ENCODE measurements at places on chromosomes 7 and 10.

DNA sequence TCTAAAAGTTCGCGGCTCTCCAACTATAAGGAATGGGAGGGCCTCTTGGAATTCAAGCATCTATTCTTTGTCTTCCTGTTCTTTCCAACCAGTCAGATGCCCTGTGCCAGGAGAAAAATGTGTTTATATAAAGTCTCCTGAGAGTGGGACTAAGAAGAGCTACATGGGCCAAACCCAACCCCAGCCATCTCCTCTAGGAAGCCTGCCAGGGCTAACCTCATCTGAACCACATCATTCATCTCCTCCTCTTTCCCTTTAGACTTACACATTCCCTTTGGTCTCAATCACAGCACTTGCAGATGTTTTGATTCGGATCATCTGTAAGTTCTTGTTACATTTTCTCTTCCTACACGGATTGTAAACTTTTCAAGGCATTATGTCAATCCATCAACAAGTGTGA lies 62.6 kb downstream of the DOCK4 start:
- no peak for DNase-seq

DNA sequence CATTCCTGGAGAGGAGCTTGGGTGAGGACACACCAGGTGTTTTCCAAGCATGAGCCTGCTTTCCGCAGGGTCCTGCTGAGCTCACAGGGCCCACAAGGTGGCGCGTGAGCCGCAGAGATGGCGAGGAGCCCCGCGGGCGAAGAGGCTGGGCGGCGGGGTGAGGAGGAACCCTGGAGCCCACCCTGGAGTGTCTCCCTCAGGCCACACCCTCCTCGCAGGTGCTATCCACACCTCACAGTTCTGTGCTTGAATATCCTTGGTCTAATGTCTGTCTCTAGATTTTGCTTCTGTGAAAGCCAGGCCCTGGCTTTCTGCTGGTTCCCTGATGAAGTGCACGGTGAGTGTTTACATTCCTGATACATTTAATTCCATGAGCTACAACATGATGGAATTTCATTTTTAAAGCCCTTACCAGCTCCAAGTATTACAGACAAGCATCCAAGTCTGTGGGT lies 433.6 kb downstream of the ACTR3B start:
- DNase-seq: peak; percentile 29

DNA sequence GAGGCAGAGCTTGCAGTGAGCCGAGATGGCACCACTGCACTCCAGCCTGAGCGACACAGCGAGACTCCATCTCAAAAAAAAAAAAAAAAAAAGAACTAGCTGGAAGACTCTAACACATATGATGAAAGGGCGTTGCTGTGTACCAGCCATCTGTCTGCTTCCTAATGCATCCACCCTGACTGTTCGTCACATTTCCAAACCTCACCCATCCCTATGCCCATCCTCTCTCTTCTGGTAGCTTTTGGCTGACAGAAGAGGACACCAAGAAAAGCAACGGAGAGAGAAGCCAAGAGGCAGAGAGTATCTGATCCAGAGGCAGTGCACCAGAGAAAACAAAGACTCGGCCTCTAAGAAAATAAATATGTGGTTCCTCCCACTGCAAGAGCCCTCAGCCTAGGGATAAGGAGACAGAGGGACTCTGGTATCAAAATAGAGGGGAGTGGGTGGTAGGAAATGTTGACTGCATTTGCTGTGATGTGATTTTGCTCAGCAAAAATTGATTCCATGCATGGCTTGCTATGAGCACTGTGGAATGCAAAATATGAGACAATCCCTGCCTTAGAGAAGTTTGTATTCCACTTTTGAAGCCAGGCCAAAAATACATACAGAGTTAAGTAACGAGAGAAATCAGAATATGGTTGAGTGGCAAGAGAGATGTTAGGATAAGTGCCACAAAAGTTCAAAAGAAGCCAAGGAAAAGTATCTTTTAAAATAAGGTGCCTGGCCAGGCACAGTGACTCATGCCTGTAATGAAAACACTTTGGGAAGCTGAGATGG lies 100.8 kb upstream of the STK17A start:
- DNase-seq: no peak

- DNase-seq: no peak
Observed at GRCh38 chr10:7475046-7475911, 64.4 kb upstream of the SFMBT2 start.

DNA sequence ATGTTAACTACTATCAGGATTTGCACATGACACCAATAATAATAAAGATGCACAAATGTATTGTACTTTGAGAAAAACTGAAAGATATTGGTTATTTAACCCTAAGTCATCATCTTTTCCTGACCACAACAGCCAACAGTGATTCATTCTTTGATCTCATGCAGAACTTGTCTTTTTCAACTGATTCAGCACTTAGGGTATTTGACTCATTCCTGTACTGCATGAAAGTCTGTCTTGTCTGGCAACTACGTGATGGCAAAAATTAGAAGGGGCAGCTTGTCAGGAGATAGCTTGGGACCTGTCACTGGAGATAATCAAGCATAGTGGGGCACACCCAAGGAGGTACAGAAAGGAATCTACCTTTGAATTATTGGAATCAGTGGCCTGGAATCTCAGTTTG lies 77.8 kb upstream of the LRRC17 start:
- DNase-seq: peak; percentile 34

GRCh38 chr10:13118784-13119410 lies 18.9 kb downstream of the OPTN start:
- DNase-seq: no peak

DNA sequence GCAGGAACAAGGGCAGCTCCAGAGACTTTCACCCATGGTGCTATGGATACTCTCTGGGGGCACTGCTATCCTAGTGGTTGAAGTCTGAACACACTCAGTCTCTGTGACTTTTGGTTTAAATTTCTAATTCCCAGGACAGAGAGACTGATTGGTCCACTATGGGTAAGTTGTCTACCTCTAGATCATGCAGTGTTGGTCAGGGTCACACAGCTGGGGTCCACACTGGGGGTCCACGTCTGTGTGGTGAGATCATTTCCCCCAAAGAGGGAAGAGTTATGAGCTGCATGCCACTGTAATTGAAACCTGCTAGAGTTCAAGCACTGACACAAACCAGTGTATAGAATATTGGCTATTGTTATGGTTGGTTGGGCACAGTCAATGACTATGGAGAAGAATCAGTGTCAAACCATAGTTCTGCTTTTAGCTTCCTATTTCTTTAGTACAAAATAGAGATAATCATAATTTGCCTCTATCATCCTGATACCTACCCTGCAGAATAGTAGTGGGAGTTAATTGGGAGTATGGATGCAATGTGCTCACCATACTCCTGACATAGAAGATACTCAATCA lies 101.6 kb downstream of the PRTFDC1 start:
- no peak for DNase-seq

DNA sequence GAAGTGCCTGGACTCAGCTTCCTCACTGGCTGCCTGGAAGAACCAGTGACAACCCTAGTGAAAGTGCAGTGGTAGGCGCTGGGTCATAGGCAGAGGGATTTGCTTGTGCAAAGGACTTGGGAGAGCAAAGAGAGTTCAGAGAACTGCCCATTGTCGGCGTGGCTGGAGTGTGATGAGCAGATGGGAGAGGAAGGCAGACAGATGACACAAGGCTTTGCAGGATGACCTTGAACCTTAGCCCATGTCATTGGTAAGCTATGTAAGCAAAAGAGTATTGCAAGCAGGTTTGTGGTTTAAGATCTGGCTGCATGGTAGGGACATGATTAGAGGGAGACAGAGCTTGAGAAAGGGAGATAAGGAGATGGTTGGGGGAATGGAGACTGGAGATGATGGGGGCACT lies 35.3 kb upstream of the NOBOX start:
- no peak for DNase-seq

DNA sequence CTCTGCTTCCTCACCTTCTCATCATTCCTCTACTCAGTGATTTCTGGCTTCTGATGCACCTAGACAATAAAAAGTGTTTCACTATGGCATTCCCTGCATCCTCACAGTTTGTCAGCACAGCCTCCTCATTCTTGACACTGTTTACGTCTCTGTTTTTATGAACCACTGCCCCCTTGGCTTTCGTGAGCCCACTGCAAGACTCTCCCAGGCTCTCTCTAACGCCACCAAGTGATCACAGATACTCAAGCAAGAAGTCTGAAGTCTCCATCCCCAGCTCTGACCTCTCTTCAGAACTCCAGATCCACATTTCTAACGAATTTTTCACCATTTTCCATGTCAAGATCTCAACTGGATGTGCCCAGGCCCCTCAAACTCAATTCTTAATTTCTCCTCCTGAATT lies 8.9 kb downstream of the SLC16A9 start:
- DNase-seq: no peak

GRCh38 chr10:60977161-60978122 lies 33.5 kb upstream of the RHOBTB1 start:
- no peak for DNase-seq

GRCh38 chr7:52074912-52075311 lies 758.3 kb upstream of the COBL start:
- no peak for DNase-seq

DNA sequence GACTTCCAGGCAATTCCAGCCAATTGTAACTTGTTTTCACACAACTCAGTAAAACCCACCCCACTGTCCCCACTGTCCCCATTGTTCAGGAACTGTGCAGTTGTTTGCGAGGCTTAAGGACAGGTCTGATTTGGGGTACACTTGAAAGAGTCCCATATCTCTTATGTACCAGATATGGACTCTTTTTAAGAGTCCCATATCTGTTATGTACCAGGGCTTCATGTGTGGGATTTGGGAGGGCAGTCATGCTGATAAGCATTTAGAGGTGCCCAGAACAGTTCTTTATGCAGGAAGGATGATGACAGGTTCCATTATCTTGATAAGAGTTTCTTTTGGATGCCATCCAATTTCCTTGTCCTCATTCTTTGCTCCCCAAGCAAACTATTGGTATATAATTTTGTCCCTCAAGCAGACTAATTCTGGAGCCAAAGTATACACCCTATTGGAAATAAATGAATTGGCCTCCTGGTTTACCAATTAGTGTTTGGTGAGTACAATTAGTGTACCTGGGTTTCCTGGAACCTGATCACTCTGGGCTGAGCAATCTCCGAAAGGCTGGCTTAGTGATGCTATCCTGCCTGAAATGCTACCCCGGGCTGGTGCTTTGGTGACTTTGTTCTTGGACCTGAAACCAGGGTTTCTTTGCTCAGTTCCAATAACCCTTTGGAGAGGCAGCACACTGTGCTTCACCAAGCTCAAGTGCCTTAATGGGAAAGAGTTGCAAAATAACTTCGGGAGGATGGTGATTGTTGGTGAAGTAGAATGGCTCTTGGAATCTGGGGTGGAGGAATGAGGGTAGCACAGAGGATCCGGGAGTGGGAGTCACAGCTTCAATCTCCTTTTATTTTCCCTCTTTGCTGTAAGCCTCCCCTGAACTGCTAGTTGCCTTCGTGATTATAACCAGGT lies 6.2 kb upstream of the DMBT1 start:
- DNase-seq: no peak

GRCh38 chr10:91349381-91349780 lies 60.8 kb upstream of the HECTD2 start:
- DNase-seq: no peak

DNA sequence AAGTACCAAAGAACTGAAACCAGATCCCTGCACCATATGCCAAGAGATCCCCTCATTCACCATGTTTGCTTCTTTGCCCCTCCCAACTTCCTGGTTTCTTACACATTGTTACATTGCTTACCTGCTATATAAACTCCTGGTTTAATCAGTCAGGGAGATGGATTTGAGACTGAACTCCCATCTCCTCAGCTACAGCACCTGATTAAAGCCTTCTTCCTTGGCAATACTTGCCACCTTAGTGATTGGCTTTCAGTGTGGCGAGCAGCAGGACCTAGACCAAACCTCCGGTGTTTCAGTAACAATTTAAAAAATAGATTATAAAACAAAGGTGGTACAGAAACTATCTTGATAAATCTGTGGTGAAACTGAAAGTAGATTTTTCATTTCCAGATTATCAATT lies 122.6 kb downstream of the ST7 start:
- no peak for DNase-seq

GRCh38 chr10:119250641-119251314 lies 43.4 kb downstream of the GRK5 start:
- DNase-seq: no peak

- no peak for DNase-seq
Observed at GRCh38 chr7:96026611-96027010, 254.3 kb downstream of the DYNC1I1 start.

GRCh38 chr7:158812684-158813083 lies 16.6 kb downstream of the ESYT2 start:
- DNase-seq: no peak

- DNase-seq: no peak
Observed at GRCh38 chr7:106094780-106095179, 17.3 kb downstream of the SYPL1 start.

DNA sequence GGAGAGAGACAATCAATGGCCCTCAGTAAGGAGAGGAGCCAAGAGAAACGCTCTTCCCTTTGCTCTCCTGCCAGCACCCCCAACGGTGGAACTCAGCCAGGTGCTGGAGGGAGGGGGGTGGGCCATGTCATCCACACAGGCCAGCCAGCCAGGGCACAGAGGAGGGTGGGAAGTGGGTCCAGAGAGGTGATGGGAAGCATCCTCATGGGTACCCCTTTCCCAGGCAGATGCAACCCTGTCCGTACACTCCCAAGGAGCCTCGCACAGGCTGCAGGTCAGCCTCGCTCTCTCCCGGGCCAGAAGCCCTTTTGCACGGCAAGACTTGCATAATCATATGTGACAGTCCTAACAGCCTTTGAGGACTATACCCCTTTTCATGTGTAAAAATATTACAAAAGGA lies 142.0 kb upstream of the NAMPT start:
- DNase-seq: no peak

DNA sequence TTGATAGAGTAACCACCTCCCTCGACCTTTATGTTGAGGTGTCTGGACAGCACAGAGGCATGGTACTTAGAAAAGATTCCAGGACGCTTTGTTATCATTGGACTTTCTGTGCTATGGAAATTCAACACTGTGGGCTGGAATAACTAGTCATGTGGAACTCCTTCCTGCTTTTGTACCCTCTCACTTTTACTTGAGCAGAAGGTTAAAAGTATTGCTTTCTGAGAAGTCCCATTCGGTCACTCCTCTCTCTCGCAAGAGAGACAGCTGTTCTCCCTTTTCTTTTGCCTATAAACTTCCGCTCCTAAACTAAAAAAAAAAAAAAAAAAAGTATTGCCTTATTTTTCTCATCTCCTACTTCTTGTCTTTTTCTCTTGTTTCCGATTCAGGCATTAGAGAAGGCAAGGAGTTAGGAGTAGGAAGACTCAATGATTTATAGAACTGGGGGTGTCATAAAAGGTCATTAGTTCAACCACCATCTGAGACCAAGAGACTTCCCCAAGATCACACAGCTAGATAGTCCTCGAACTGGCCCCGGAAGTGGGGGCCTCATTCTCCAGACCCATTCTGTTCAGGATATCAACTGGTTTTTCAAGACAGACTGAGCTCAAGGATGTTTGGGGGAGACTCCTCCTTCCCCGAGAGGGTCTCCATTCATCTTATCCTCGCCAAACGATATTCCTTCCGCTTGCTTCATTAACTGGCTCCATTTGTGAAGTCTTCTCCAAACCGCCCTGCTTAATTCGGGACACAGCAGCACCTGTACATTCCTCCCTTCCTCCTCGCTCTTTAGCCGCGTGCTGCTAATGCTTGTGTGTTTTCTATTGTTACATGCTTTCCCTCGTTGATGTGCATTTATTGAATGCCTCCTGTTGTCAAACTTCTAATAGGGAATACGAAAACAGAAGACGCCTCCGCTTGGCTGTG lies 995 bp upstream of the INPP5F start:
- DNase-seq: peak; percentile 66

- DNase-seq: no peak
Observed at GRCh38 chr7:84633-85020, 107.7 kb upstream of the FAM20C start.

Data from GM20000 (cell line).